ENCODE measurements at places on chromosomes 5 and 9.
A peak's percentile ranks its signal among the peaks of the same experiment; 100 is the strongest.

GRCh38 chr5:34608859-34609648 is 47.1 kb upstream of the RAI14 start:
- DNase-seq: no peak

GRCh38 chr5:131305138-131305689 is 41.4 kb downstream of the CDC42SE2 start:
- DNase-seq: no peak

GRCh38 chr5:55232271-55232984 is 980 bp downstream of the CCNO start:
- no peak for DNase-seq

DNA sequence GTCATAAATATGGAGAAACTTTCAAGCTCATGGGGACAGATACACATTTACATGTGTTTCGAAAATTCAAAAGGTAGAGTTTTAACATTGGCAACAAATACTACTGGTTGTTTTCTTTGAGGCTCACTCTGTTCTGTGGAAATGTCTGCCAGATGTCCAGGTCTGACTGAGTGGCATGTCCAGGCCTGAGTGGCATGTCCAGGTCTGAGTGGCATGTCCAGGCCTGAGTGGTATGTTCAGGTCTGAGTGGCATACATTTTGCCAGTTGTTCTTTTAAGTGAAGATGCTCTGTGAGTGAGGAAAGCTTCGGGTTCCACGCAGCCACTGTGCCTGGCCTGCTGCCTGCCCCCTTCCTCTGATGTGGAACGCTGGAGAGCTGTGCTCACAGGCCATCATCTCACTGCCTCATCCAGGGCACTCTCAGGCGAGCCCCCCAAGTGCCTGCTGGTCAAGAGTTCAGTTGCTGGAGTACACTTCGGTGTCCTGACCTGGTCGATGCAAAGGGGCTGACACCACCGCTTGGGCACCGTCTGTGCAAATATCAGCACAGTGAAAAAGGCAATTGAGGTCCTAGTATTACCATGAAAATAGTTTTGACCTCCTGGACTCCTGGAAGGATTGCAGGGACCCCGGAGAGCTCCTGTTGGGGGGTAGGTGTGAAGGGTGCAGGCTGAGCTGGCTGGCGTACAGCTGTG is 89.9 kb downstream of the EHMT1 start:
- no peak for DNase-seq

- peak; percentile 40 for DNase-seq
Observed at GRCh38 chr5:59039296-59040023, 456.6 kb downstream of the RAB3C start.

DNA sequence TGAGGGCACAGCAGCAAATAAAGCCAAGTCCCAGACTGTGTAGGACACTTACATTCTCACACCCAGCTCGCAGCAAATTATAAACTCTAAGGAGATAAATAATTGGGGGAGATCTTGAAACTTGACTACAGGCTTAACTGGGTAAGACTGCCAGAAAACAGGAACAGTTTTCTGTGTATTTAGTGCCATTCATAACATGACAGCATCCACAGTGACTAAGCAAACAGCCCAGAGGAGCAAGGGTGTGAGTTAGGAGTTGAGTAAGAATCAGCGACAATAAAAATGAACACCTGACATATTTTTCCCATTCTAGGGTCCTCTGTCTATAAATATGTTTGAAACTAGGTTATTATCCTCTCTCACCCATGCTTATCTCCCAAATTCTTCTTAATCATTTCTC is 370.9 kb upstream of the WWC1 start:
- no peak for DNase-seq

DNA sequence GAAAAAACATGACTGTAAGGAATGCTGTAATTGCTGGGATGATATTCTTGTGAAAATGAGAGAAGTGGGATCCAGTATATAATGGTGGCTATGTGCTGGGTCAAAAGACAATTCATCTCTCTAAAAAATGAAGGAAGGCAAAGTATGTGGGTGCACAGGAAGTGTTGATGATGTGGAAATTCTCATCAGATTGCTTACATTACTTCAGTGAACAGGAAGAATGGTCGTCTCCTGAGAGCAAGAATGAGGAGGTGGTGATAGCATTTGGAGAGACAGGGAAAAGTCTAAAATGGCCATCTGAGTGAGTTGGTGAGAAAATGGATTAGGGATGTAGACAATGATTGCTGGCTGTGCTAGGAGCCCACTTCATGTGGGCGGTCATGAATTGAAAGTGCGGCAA is 253.5 kb upstream of the NREP start:
- DNase-seq: no peak

- no peak for DNase-seq
Observed at GRCh38 chr9:69036309-69036708, 757 bp downstream of the FXN start.

DNA sequence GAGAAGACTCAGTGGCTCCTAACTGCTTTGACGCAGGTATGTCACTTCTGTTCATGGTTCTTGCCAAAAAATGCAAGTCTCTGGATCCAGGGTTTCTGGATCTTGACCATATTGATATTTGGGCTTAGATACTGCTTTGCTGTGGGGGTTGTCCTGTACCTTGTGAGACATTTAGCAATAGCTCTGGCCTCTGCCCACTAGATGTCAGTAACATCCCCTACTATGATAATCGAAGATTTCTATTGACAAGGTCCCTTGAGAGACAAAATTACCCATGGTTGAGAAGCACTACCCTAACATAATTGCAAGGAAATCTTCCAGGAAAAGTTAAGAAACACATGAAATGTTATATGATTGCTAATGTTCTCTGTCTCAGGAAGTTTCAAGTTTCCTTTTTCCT is 285.4 kb downstream of the TMEM232 start:
- no peak for DNase-seq

- no peak for DNase-seq
Observed at GRCh38 chr5:79975422-79975821, 15.6 kb downstream of the MTX3 start.

GRCh38 chr5:5793242-5794117 is 371.0 kb downstream of the ICE1 start:
- DNase-seq: no peak

GRCh38 chr9:124312290-124313265 is 54.8 kb downstream of the NEK6 start:
- DNase-seq: no peak

GRCh38 chr5:83428126-83428525 is 43.4 kb upstream of the VCAN start:
- DNase-seq: no peak

DNA sequence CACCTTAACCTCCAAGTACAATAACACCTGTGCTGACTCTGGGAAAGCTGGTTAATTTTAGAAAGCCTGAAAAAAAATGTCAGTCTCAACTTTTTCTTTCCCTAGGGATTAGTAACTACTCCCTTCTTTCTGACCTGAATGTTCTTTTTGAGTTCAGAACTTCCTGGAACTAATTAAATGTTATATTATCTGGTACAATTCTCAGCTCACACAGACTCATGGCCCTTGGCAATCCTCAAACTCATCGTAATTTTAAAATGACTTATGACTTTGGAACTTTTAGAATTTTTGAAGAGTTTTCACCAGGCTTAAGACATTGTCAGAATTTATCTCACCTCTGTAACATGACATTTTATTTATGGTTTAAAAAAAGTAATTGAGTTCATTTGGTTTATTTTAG is 315.0 kb downstream of the FER start:
- DNase-seq: no peak

DNA sequence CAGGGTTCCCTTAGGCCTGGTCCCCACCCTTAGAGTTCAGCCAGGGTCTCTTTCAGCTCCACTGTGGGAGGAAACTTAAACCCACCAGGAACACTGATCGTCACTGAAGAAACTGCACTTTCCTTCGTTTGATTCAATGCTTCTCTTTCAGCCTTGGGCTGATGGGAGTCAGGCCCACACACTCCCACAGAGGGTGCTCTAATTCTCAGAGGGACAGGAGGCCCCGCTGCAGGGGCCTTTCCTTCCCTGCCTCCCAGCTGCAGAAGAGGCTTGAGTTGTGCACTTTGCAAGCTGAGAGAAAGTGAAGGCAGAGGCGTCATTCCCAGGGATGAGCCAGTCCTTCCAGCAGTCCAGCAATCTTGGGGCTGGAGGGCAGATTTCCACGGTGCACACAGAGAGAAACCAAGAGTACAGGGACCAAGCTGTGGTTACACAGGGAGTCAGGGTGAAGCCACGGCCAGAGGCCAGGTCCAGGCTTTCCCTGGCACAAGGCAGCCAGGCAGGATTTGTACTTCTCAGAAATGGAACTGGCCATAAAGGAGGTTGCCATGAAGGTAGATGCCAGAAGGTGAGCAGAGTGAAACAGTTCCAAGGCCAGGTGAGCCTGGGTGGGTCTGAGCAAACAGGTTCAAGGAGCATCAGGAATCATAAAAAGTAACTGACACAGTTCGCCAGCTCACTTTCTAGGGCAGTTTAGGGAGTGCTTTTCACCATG is 10.4 kb upstream of the GLIPR2 start:
- no peak for DNase-seq

- DNase-seq: no peak
Observed at GRCh38 chr5:91598216-91598615, 215.1 kb upstream of the ARRDC3 start.

DNA sequence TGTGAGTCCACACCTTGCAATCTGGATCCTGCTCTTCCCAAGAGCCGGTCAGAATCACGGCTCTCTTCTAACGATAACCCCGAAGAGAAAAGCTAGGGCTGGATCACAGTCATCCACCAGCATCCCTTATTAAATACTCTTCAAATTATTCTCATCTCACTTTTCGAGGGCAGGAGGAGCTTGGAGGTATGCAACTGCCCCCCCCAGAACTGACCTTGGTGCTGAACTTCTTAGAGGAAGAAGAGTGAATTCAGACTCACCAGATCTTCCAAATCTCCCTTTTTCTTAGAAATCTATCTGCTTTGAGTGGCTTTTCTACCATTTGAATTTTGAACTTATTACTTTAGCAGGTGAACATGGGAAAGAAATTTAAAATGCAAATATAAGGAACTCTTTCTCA is 75.7 kb downstream of the MED10 start:
- DNase-seq: no peak

DNA sequence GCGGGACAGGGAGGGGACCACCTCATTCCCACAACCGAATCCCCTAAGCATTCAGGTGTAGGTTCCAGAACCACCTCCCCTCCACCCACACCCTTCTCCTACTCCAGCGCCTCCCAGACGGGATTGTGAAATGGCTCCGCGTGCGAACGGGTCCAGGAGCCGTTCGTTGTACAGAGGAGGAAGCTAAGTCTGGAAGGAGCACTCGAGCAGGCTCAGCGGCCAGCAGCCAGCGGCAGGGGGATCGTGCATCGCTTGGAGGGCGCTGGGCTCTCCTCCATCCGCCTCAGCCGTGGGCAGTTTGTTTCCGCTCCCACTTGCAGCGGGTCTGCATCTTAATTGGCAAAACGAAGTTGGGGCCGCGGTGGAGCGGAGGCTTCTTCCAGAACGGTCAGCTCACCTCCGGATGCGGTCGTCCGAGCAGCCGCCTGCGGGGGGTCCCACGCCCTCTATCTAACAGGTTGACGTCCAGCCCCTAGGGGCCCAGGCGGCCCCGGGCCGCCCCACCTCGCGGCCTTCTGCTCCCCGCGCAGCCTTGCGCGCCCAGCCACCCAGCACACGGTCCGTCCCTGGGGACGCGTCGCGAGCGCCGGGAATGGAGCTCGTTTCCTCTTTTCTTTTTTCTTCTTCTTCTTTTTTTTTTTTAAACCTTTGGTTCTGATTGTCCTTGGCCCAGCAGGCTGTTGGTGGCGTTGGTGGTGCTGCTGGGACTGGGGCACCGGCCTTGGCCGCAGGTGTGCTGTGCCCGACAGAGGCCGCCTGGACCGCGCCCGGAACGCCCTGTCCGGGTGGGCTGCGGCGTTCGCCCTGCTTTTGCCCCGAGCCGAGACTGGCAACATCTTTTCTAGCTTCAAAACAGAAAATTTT is 3.9 kb upstream of the BARX1 start:
- DNase-seq: no peak

- no peak for DNase-seq
Observed at GRCh38 chr5:141783947-141784296, 94.3 kb downstream of the PCDH1 start.

GRCh38 chr9:7756088-7756487 is 43.5 kb downstream of the DMAC1 start:
- DNase-seq: no peak

DNA sequence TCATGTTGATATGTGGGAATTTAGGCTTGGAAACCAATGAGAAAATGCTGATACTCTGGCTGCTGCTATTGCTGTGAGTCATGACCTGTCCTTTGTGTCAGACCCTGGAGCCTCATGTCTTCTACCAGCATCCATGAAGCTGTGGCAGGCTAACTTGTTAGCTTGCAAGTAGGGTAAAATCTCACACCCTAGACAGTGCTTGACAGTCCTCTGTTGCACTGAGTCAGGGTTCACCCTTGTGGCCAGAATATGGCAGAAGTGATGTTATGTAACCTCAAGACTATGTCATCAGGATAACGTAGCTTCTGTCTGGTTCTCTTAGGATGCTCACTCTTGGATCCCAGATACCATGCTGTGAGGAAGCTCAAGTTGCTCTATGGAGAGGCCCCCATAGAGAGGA is 110.8 kb downstream of the LHX2 start:
- DNase-seq: no peak

- no peak for DNase-seq
Observed at GRCh38 chr9:90074316-90074962, 469.6 kb downstream of the GADD45G start.

DNA sequence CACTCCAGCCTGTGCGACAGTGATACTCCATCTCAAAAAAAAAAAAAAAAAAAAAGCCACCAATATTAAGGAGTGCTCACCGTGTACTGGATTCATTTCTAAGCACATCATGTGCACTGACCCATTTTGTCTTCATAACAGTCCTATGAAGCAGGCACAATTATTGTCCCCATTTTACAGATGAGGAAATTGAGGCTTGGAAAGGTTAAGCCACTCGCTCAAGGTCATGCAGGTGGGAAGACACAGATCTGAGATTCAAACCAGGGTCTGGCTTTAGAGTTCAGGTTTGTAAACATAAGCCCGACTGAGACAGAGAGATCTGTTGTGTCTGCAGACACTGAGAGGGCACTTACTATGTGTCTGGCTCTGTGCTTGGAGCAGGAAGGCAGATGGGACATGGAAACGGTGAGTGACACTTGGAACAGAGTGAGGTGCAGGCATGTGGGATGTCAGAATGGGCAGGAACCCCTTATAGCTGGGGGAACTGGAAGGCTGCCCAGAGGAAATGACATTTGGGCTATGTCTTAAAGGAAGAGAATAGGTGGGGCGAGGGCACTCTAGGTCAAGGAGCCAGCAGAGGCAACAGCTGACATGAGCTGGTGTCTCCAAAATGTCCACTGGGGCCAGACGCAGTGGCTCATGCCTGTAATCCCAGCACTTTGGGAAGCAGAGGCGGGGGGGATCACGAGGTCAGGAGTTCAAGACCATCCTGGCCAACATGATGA is 69.9 kb downstream of the STK10 start:
- DNase-seq: no peak
